Inflammatory macrophage treated with lipopolysaccharide for 1 hour (primary cell): ENCODE measurements at places on chromosomes 6 and 20.

- no peak for DNase-seq
Observed at GRCh38 chr20:62622877-62623487, 19.3 kb upstream of the SLCO4A1 start.

GRCh38 chr6:33787346-33787953 is 1.5 kb downstream of the LEMD2 start:
- no peak for DNase-seq

GRCh38 chr6:30884521-30885480 is 482 bp downstream of the DDR1 start:
- DNase-seq = peak; percentile 25

DNA sequence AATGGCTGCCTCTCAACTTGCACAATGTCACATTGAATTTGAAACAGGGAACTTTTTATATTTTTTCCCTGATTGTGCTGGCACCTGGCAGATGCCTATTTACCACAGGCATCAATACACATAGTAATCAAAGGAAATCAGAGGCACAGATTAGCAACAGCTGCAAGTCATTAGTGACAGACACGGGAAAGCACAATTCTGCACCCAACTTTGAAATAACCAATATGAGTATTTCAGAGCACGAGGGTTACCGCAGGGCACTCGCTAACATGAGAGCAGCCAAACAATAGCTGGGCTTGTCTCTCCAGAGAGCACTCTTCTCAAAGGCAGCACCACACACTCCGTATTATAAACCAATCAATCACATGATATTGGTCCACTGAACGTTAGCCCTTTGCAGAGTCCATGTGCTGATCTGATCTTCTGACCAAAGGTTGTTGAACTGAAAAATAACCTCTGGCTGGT is 149.5 kb downstream of the RNF144B start:
- DNase-seq = no peak

- no peak for DNase-seq
Observed at GRCh38 chr6:47484616-47485015, 7.0 kb downstream of the CD2AP start.

GRCh38 chr6:91447081-91447480 is 860.2 kb upstream of the MAP3K7 start:
- no peak for DNase-seq
